Gastrocnemius medialis (tissue), 4 donors: ENCODE measurements at places on chromosomes 2 and 18.

- DNase-seq, result no peak
- H3K4me1 ChIP-seq, result no peaks in the 10 kb centered on the region
- H3K27me3 ChIP-seq, result no peaks in the 10 kb centered on the region
- no peak overlapping the region for H3K4me3 ChIP-seq
Measured at GRCh38 chr18:37729716-37730115, 164.1 kb upstream of the CELF4 start.

DNA sequence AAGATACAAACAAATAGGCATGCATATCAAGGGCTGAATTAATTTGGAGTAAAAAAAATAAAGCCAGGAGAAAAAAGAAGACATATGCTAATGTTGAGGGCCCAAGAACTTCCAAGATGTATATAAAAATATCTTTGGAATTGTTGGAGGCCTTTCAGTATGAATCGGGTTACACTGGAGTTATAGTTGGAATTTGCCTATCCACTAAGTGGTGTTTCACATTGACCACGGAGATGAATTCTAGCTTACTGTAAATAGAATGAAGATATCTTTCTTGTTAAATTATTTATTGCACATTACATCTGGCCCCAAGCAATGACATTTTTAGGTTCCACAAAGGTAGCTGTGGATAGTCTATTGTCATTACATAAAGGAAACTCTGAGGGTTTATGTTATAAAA lies 38.5 kb upstream of the TRIB2 start:
- DNase-seq, result no peak
- H3K27me3 ChIP-seq, result no peaks in the 10 kb centered on the region
- H3K27ac ChIP-seq, result no peak overlapping the region
- H3K4me3 ChIP-seq, result no peak overlapping the region

DNA sequence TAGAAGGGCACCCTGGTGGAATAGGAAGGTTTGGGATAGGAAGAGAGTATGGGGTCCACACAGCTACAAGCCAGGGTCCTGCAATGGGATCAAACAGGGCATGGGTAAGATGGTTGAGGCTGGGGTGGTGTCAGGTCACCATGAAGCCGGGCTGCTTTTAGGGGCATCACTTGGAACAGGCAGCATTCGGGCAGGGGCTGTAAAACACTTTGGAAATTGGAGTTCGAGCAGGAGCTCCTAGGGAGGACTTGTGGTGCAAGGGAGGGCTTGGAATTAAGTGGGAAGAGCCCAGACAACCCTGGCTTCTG lies 47.1 kb upstream of the PLB1 start:
- no peaks in the 10 kb centered on the region for H3K4me1 ChIP-seq
- no peak overlapping the region for H3K4me3 ChIP-seq
- peak overlapping the region; percentile 33 for H3K27ac ChIP-seq
- DNase-seq, result no peak

- H3K4me3 ChIP-seq, result no peak overlapping the region
- H3K4me1 ChIP-seq, result no peaks in the 10 kb centered on the region
- no peaks in the 10 kb centered on the region for H3K27me3 ChIP-seq
- H3K27ac ChIP-seq, result no peak overlapping the region
Measured at GRCh38 chr18:55000529-55000928, 41.3 kb upstream of the CCDC68 start.

DNA sequence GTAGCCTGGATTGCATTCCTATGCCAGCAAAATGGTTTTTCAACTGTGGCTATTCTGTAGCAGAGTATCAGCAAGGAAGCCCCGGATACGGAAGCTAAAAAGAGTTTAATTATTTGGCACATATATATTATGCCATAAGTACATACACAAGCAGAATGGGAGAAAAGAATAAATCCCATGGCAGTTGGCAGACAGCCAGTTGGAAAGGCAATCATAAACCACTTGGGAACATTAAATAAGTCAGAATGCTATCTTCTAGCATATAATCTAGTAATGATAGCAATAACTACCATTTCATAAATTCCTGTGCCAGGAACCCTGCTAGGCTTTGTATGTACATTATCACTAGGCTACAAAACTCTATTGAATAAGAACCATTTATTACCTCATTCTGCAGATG lies 26.0 kb downstream of the GALNT5 start:
- no peak for DNase-seq
- H3K4me1 ChIP-seq, result no peaks in the 10 kb centered on the region
- no peaks in the 10 kb centered on the region for H3K27me3 ChIP-seq

DNA sequence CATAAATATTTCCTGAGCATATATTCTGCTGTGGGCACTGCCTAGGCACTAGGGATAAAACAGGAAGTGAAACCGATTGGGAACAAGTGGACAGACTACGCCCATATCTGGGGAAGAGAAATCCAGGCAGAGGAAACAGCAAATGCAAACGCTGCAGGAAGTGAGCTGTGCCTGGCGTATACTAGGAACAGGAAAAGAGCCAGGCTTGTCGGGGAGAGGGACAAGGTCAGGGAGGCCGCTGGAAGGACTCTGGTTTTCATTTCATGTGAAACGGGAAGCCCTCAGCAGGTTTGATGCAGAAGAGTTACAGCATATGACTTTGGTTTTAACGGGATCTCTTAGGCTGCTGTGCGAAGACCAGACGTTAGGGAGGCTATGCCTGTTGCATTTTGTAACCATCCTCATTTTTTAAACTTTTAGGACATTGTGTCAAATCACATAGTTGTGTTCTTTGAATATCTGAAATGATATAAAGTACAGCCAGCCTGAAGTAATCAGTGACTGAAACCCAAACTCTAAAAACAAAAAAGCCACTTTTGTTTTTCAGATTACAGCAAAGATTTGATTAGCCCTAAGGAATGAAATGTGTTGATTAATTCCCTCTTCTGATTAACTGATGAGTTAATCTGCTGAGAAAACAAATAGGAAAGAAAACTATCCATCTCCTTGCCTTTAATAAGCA lies 110.2 kb upstream of the PIEZO2 start:
- no peak overlapping the region for H3K4me3 ChIP-seq
- no peaks in the 10 kb centered on the region for H3K4me1 ChIP-seq
- H3K27me3 ChIP-seq, result no peaks in the 10 kb centered on the region
- no peaks in the 10 kb centered on the region for H3K36me3 ChIP-seq
- peak overlapping the region; percentile 47 for H3K27ac ChIP-seq

GRCh38 chr18:10147752-10148151 lies 233.9 kb downstream of the VAPA start:
- H3K27me3 ChIP-seq, result no peaks in the 10 kb centered on the region
- no peak overlapping the region for H3K4me3 ChIP-seq
- H3K4me1 ChIP-seq, result no peaks in the 10 kb centered on the region
- H3K36me3 ChIP-seq, result no peaks in the 10 kb centered on the region
- no peak for DNase-seq

DNA sequence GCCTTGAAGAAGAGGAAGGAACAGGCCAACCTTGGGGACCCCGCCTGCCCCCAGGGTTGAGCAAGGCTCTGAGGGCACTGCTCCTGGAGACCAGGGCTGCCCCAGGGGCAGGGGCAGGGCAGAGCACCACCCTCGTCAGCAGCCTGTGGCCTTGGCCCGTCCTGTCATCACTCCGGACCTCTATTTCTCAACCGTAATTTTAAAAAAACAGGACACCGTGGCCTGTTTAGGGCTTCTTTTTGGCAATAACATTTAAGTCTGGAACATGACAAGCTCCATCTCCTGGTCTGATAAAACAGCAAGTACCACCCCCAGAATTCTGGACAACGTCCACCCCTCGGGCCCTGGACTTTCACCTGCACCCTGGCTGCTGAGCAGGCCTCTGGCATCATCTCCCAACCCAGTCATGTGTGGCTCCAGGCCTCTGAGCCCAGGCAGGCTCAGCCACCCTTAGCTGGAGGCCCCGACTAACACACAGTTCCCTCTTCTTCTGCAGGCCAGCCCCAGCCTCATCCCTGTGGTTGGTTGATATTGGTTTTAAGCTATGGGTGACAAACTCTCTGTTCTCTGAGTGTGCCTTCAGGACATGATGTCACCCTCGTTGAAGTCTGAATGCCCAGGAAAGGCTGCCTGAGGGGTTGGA lies 22.6 kb upstream of the ID2 start:
- H3K27me3 ChIP-seq, result no peaks in the 10 kb centered on the region
- no peak for DNase-seq
- H3K27ac ChIP-seq, result peak overlapping the region; percentile 74
- peaks cover 13% of the 10 kb centered on the region for H3K4me1 ChIP-seq

- H3K27me3 ChIP-seq, result no peaks in the 10 kb centered on the region
- H3K4me3 ChIP-seq, result no peak overlapping the region
- no peak overlapping the region for H3K27ac ChIP-seq
- H3K36me3 ChIP-seq, result no peaks in the 10 kb centered on the region
Measured at GRCh38 chr2:184201246-184201645, 397.1 kb upstream of the ZNF804A start.

DNA sequence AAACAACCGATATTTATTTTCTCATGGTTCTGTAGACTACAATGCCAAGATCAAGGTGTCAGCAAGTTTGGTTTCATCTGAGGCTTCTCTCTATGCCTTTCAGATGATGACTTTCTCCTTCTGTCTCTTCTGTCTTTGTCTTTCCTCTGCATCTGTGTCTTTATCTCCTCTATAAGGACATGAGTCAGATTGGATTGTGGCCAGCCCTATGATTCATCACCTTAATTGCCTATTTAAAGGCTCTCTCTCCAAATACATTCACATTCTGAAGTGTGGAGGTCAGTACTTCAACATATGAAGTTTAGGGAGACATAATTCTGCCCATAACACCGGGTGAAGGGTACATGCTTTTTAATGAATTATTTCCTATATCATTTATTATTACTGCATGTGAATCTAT lies 71.2 kb upstream of the CNTNAP5 start:
- H3K36me3 ChIP-seq, result no peaks in the 10 kb centered on the region
- DNase-seq, result no peak
- H3K4me1 ChIP-seq, result no peaks in the 10 kb centered on the region
- H3K4me3 ChIP-seq, result no peak overlapping the region

GRCh38 chr2:43219383-43220228 lies 6.8 kb downstream of the ZFP36L2 start:
- H3K36me3 ChIP-seq, result peaks cover 13% of the 10 kb centered on the region
- H3K27ac ChIP-seq, result peak overlapping the region; percentile 99
- peak overlapping the region; percentile 94 for H3K4me3 ChIP-seq
- peak; percentile 85 for DNase-seq
- peaks cover 76% of the 10 kb centered on the region for H3K4me1 ChIP-seq

GRCh38 chr2:35794796-35795450 lies 560.7 kb upstream of the CRIM1 start:
- no peaks in the 10 kb centered on the region for H3K36me3 ChIP-seq
- DNase-seq, result no peak
- H3K27me3 ChIP-seq, result no peaks in the 10 kb centered on the region
- no peak overlapping the region for H3K4me3 ChIP-seq
- H3K27ac ChIP-seq, result no peak overlapping the region
- H3K4me1 ChIP-seq, result no peaks in the 10 kb centered on the region

DNA sequence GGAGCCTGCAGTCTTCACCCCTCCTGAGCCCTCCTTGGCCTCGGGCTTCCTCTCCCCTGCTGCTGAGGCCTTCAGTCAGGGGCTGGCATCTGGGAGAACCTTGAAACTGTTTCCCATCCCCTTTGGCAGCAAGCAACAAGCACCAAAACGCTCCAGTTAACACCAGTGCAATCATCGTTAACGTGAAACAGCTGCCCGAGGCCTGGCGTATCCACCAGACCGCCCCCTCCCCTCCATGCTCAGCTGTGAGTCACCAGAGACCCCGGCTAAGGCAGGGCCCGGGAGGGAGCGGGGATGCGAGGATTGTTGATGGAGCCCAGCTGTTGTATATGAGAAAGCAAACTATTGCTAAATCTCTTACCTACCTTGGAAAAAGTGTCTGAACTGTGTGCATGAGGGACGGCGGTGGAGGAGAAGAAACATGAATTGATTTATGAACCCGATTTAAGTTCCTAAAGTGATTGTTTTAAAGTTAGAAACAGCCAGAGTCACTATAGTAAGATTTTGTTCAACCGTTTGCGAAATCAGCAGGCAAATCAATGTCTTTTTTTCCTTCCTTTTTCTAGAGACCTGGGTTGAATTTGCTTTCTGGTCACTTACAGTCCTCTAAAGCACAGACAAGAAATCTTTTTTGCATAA lies 5.2 kb downstream of the ZFP36L2 start:
- H3K27ac ChIP-seq, result peak overlapping the region; percentile 99
- peaks cover 65% of the 10 kb centered on the region for H3K4me1 ChIP-seq
- H3K27me3 ChIP-seq, result no peaks in the 10 kb centered on the region
- H3K36me3 ChIP-seq, result no peaks in the 10 kb centered on the region

DNA sequence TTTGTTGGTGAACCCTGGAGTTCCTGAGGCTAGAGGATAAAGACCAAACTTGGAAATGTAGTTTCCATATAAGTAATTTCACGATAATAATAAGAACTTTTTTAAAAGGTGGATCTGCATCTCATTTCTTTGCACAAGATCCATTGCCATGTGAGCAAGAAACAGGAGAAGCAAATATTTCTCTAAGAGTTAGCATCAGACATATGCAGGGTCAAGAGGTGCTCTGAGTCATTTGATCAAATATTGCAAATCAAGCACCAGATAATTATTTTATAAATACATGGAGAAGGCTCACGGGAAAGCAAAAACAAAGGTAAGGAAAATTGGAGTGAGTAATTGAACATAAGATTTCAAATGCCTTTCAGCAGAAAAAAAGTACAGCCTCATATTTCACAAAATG lies 118.0 kb downstream of the DTNA start:
- no peak for DNase-seq
- H3K4me1 ChIP-seq, result no peaks in the 10 kb centered on the region
- no peak overlapping the region for H3K27ac ChIP-seq
- H3K36me3 ChIP-seq, result no peaks in the 10 kb centered on the region

DNA sequence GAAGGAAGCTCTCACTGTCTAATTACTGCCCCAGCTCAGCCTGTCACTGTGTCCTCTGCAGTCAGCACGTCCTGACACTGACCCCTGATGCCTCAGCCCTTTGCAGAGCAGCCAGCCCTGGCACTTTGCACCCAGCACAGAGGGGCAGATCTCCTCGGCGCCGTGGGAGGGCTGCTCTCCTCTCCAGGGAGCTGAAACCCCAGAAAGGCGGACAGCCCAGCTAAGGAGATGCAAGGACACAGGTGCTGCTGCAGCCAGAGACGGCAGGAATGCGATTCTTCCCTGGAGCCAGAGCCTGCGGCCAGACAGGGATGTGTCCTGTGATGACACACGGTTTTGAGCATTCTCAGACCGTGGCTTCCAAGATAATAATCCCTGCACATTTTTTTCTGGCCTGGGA lies 34.5 kb upstream of the SIX3 start:
- no peak overlapping the region for H3K4me3 ChIP-seq
- H3K27ac ChIP-seq, result no peak overlapping the region
- no peak for DNase-seq
